Naive thymus-derived CD4-positive, alpha-beta T cell (primary cell): ENCODE measurements at places on chromosomes 1 and 21. TPM values are rescaled to one million over a fixed set of nuclear protein-coding genes. Genes with fewer than 3 reads are reported as not detected.
A peak's percentile ranks its signal among the peaks of the same experiment; 100 is the strongest.

Gene AMY1C
- polyA plus RNA-seq: not detected

DNA sequence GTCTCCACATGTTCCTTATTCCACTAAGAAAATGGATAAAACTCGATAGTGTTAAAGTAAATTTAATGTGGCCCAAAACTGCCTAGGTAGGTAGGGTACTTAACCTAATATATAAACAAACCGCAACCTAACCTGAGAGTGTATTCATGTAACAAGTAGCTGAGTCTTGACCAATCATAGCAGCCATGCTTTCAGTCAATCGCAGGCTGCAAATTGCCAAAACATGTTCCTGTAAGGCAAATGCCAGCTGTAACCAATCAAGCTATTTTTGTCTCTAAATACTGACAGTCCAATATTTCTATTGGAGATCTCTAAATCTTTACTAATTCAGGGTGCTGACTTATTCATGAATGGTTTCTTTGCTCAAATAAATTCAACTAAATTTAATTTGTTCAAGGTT is 3.1 kb upstream of the HMGCS2 start:
- H3K27me3 ChIP-seq: no peaks in the 10 kb centered on the region
- no peak for DNase-seq
- no peak overlapping the region for H3K27ac ChIP-seq
- no peaks in the 10 kb centered on the region for H3K4me1 ChIP-seq
- H3K4me3 ChIP-seq: no peak overlapping the region

DNA sequence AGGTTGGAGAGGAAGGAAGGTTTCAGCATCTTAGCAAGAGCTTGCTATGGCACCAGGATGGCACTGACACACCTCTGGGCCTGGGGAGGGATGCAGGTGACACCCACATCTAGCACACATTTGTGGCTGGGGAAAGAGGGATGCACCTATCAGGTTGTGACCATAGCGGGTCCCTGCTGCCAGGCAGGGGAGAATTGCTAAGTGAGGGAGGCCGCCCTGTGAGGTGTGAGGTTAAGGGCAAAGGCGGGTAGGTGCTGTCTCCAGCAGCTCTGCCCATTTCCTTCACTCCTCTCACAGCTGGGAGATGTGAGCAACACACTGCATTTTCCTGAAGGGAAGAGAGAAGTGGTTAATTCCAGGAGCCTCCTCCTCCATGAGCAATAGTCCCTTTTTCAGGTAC is 83.2 kb upstream of the TLR5 start:
- no peaks in the 10 kb centered on the region for H3K27me3 ChIP-seq
- H3K4me1 ChIP-seq: peaks cover 8% of the 10 kb centered on the region
- DNase-seq: no peak

Gene RGS7
- not detected for polyA plus RNA-seq

DNA sequence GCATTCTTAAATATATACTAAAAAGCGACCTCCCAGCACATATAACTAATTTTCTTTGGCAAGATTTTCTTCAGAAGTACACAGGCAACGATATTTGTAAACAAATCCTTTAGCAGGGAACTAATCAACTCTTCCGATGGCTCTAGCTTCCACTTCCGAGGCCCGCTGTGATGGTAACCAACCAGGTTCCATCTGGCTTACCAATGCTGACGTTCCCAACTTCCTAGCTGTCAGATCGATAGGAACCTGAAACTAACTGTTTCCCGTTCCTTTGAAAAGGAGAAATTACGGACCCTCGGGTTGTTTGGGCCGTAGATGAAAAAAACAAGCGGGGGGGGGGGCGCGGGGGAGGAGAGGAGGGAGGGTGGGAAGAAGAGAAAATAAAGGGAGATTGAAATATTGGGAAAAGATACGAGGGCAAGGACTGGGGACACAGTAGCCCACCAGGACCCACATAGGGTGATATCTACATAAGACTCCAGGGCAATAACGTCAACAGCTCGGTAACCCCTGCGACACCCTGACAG is 513 bp downstream of the GTF2B start:
- no peaks in the 10 kb centered on the region for H3K36me3 ChIP-seq
- DNase-seq: no peak
- H3K4me3 ChIP-seq: peak overlapping the region; percentile 86
- no peaks in the 10 kb centered on the region for H3K27me3 ChIP-seq
- peak overlapping the region; percentile 91 for H3K27ac ChIP-seq

GRCh38 chr1:154988058-154988954 is 5.1 kb upstream of the LENEP start:
- H3K36me3 ChIP-seq: peaks cover 44% of the 10 kb centered on the region
- H3K4me1 ChIP-seq: peaks cover 14% of the 10 kb centered on the region
- no peaks in the 10 kb centered on the region for H3K27me3 ChIP-seq
- no peak overlapping the region for H3K4me3 ChIP-seq
- H3K27ac ChIP-seq: no peak overlapping the region

Gene GJA8
- not detected for polyA plus RNA-seq

- no peak overlapping the region for H3K4me3 ChIP-seq
- DNase-seq: no peak
- H3K36me3 ChIP-seq: no peaks in the 10 kb centered on the region
- H3K27ac ChIP-seq: no peak overlapping the region
- H3K4me1 ChIP-seq: no peaks in the 10 kb centered on the region
- H3K27me3 ChIP-seq: no peaks in the 10 kb centered on the region
These were observed 94.4 kb downstream of the MIS18A start for GRCh38 chr21:32184485-32184884.
